M059J (cell line): ENCODE measurements at places on chromosomes 3 and 15. TPM values are rescaled to one million over a fixed set of nuclear protein-coding genes. Genes with fewer than 3 reads are reported as not detected.

The MAP1A gene
- 1.7 and 3.8 TPM in 2 replicates for total RNA-seq

The ATP10A gene
- not detected in 2 replicates for total RNA-seq

The TEX55 gene
- not detected in 2 replicates for total RNA-seq

The DZIP1L gene
- 14.7 and 15.8 TPM in 2 replicates for total RNA-seq

DNA sequence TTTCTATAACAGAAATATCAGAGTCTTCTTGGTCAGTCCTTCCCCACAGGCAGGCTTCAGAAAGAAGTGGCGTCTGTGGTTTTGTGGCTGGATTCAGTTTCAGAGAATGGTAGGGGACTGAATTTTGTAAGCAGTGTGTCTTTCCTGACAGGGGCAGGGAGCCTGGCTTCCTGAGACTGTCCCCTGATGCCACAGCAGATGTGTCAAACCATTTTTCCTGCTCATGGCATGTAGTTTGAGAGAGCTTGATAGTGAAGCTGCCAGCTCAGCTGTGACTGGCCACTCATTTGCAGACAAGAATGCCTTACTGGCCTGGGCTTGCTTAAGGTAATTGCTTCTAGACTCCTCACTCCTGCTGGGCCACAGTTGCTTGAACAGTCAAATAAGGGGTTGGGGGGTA lies 26.4 kb downstream of the LARS2 start:
- DNase-seq: no peak

- no peak for DNase-seq
Observed at GRCh38 chr3:78670094-78670493, 1097.7 kb downstream of the ROBO1 start.

GRCh38 chr3:100170486-100170885 lies 56.2 kb upstream of the FILIP1L start:
- DNase-seq: no peak

DNA sequence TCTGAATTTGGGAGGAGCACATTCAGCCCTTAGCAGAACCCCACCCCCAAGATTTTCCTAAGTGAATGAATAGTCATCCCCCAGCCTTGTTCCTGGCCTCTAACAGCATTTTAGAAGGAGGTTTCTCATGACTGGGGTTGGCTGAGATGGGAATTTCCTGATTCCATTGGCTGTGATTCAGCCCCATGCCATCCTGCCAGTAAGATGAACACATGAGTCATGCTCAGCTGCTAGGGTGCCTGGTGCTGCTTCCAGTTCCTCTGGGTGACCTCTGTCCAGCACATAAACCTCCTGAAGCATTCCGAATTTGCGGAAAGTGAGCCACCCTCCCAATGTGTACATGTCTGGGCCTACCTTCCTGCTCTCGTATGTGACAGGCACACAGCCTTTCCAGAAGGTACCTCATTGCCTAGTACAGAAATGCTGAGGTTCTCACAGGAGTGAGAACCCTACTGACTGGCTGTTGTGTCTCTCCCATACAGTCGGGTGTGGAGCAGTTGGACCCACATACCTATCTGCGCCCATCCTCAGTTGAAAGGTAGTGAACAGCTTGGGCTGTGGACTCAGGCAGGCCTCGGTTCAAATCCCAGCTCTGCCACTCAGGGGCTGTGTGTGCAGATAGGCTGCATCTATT lies 91.7 kb downstream of the APBA2 start:
- DNase-seq: peak; percentile 94

DNA sequence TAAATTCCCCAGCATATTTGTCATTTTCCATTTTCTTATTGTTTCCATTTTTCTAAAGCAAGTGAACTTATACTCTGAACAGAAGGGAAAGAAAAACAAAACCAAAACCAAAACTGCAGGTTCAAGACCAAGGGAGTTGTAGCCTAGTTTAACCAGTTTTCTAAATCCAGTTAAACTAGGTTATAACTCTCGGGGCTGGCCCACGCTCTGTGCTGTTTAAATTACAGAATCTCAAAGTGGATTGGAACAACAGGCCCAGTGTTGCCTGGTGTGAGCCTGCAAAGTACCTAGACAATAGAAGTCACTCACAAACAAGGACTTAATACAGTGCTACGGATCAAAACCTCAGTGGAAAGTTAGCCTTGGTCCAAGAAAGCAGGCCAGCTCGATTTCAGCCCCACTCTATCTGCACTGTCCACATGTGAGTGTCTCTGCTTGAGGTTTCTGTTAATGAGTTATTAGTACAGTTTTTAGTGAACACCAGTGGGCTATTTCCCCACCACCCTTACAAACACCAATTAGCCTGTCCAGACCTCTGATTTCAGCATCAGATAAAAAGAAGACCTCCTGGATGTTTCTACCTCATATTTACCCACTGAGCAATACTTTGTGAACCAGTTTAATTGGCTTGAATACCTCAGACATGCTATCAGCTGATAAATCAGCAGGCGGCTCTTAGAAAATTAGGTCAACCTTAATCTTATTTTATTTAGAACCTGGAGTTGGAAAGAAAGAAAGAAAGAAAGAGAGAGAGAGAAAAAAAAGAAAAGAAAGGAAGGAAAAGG lies 93.8 kb upstream of the PDZRN3 start:
- DNase-seq: no peak

The ITPKA gene
- total RNA-seq: 3.7 and 6.1 TPM in 2 replicates

The BOC gene
- total RNA-seq: 5.0 and 12.5 TPM in 2 replicates
